ENCODE measurements at places on chromosomes 3 and 15.

GRCh38 chr3:170772175-170772574 lies 97.8 kb downstream of the RPL22L1 start:
- DNase-seq: no peak

DNA sequence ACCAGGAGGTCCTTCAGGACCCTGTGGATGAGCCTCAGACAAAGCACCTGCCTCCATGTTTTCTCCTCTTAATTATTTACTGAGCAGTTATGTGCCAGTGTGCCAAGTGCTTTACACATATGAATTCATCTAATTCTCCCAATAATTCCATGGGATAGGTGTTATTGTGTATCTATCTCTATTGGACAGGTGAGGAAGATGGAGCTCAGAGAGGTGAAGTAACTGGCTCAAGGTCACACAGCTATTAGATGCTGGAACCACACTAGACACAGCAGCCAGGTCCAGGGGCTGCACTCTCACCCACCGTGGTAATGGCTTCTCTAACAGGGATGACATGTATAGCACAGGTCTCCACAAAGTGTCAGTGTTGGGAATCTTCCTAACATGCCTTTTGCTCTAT lies 70.2 kb downstream of the TLE3 start:
- no peak for DNase-seq

- no peak for DNase-seq
These were observed 22.7 kb downstream of the ABI3BP start for GRCh38 chr3:100970477-100970990.

GRCh38 chr15:70466895-70467529 lies 296.3 kb downstream of the UACA start:
- DNase-seq: no peak

- DNase-seq: no peak
These were observed 65.9 kb upstream of the POMGNT2 start for GRCh38 chr3:43171748-43172147.

- no peak for DNase-seq
These were observed 641 bp downstream of the OPA1 start for GRCh38 chr3:193593668-193594030.

- DNase-seq: no peak
These were observed 160.4 kb downstream of the VGLL3 start for GRCh38 chr3:86830566-86830965.

GRCh38 chr3:42476225-42477125 lies 26.0 kb upstream of the VIPR1 start:
- DNase-seq: no peak

DNA sequence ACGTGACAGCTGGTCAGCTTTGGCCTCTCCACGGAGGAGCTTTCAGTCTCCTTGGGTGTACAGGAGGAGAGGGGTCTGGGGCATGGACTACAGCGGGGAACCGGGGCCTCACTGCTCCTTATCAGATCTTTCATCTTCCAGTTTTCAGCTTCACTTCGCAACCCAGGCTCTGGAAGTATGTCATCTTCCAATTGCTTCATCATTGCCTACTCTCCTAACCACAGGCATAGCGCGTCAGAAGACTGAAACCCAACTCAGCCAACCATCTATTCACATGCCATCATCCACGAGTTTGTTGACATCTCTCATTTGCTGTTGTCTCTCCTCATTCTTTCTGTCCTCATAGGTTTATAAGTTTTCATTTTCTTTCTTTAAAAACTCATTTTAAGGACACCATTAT lies 119.5 kb downstream of the MYLK start:
- DNase-seq: no peak

DNA sequence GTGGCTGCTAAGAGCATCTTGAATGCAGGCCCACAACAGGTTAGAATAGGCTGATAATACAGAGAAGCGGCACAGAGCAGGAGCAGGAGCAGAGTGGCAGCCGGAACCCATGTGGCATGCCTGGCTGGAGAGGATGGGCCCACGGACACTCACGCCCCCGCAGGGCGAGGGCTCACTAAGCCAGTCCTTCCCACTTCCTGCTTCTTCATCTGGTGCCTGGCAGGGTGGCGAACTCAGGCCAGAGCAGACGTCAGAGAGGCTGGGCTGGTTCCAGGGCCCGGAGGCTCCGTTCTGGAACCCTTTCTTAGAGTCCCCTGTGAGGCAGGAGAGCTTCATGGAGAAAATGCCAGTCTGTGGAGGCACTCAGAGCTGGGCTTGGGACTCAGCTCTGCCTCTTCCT lies 195.1 kb downstream of the NTRK3 start:
- no peak for DNase-seq

DNA sequence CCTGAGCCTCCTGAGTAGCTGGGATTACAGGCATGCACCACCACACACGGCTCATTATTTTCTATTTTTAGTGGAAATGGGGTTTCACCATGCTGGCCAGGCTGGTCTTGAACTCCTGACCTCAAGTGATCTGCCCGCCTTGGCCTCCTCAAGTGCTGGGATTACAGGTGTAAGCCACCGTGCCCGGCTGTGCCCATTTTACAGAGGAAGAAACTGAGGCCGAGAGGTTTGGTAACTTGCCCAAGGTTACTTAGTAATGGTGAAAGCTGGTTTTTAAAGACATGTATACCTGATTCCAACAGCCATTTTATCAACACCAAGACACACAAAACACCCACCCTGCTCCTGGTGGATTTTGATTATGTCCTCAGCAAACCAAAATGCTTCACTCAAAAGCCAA lies 128.7 kb downstream of the SNRK start:
- DNase-seq: no peak

GRCh38 chr15:81856634-81857026 lies 189.2 kb downstream of the MEX3B start:
- DNase-seq: no peak

DNA sequence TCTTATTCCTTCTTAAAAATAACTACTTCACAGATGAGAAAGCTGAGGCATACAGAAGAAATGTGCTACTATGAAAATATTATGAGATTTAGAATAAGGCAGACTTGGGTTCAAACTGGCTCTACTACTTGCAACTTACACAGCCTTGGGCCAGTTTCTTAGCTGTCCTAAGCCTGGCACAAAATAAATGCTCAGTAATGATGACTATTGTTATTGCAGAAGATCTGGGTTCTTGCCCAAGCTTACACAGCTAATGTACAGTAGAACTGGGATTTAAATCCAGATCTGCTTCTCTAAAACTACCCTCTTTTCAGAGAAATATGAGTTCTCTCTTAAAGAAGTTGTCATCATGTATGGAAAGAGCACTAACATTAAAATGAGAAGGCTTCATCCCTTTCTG lies 228.2 kb upstream of the TPRG1 start:
- no peak for DNase-seq

- no peak for DNase-seq
These were observed 151.4 kb downstream of the RPLP1 start for GRCh38 chr15:69604072-69604411.

GRCh38 chr3:100525753-100526612 lies 33.6 kb downstream of the TMEM45A start:
- DNase-seq: no peak

DNA sequence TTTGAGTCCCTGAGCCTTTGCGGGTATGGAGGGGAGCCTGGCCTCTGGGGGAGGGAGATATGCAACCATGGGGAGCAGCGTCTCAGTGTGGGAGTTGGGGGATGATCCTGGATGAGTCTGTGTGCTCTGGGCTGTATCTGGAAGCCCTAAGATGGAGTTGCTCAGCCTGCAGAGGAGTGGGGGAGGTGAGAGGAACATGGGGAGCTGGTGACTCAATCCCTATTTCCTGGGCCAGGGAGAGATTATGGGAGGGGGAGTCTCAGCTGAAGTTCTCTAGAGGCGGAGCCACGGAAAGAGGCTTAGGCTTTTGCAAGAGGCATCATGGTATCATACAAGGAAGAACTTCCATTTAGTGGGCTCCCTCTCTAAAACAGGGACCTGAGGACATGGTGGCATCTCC lies 59.5 kb upstream of the TMEM115 start:
- DNase-seq: no peak

DNA sequence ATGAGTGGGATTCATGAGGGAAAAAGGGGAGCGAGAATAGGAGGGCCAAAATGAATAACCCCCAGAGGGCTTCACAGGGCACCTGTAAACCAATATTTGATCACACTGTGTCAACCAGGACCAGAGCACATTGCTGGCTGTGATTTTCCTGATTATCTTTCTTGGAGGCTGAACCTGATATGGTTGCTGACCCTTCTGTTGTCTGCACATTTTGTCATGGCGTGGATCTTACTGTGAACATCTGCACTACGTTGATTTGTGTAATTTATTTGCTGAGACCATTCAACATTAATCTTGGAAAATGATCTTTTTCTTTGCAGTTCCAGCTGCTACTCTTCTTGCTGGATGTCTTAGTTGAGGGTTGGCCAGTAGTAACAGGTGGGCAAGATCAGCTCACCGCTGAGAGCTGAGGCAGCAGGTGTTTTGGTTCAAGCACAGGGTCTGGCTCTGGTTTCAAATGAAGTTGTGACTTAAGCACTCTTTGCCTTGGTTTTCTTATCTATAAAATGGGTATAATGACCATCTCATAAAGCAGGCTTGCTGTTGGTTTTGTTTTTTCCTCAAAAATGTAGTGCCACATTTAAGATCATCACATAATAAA lies 61.2 kb downstream of the ARHGEF26 start:
- DNase-seq: no peak

- no peak for DNase-seq
These were observed 417.4 kb upstream of the NAALADL2 start for GRCh38 chr3:174441588-174442301.

- DNase-seq: no peak
These were observed 18.0 kb downstream of the MTMR10 start for GRCh38 chr15:30973379-30973778.

GRCh38 chr15:78372880-78373279 lies 32.7 kb downstream of the CRABP1 start:
- DNase-seq: no peak
